ENCODE measurements at places on chromosomes 3 and 15.

DNA sequence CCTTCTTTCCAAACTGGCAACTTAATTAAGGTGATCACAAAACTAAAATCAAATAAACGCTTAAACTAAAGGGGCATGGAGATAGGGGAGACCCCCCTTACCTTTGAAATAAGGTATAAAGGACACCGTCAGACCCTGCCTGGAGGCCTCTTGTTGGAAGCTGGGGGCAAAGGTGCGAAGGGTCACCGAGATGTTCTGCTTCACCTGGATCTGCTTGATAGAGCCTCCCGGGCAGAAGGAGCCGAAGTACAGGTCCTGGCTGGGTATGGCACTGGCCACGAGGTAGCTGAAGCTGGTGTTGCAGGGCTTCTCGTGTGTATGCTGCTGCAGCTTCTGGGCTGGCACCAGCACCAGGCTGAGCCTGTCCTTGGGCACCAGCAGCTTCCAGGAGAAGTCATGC, 53.0 kb downstream of the CDCP1 start:
- DNase-seq, result no peak

- DNase-seq, result no peak
These were observed 524.9 kb downstream of the RBMS3 start for GRCh38 chr3:29805757-29806156.

DNA sequence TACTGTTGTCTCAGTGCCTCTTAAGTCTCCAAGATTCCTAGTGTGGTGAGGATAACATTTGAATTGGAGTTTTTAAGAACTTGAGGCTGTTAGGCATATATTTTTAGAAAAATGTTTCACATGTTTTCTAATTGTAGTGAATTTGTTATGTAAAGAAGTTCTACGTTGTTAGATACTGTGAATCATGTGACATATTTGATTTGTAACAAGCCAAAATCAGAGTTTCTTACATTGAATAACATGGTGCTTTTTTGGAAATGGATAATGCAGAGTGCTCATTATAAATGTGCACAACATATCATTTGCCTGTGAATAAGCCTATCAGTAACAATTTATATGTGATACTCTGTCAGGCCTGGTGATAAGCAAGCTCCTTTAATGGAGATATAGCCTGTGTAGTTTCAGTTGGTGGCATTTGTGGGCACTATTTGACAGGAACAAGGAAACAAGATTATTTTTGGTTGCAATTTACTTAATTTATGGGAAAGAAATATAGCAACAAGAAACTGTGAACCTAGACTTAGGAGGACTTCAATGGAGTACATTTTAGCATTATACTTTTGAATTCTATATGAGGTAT, 328.8 kb downstream of the ARPP21 start:
- no peak for DNase-seq

GRCh38 chr3:188185717-188186251, 31.8 kb downstream of the LPP start:
- DNase-seq, result no peak

DNA sequence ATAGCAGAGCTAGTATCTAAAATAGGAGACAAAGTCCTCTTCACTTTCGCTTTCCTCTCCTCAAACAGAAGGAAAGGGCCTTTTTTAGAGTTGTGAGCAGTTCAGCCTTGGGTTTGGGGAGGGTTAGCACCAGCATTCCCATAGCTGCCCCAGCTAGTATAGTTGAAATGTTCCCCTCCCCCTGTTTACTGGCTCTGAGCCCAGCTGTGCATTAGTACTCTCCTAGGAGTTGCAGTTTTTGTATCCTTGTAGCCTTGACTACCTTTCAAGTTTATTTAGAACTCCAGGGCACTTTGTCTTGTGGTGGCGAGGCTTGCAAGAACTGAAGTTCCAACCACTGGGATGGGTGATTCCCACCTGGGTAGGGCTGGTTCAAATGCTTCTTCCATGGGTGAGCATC, 245.1 kb upstream of the NAALADL2 start:
- DNase-seq, result no peak

DNA sequence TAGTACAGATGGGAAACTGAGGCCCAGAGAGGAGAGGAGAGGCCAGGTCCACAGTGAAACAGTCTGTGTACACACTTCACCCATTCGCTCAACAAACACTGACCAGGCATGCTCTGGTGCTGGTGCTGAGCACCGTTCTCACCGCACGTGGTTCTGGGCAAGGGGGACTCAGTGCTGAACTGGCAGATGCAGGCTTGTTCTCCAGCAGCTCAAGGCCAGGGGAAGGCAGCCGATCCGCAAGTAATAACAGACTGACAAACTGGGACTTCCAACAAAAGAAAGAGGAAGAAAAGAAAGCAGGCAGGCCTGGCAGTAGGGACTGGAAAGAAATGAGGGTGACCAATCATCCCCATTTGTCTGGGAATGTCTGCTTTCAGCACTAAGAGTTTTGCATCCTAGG, 25.6 kb upstream of the LINGO1 start:
- no peak for DNase-seq

GRCh38 chr15:85532689-85533088, 152.3 kb downstream of the AKAP13 start:
- DNase-seq, result no peak

GRCh38 chr3:36232797-36233489, 147.4 kb upstream of the STAC start:
- DNase-seq, result no peak

DNA sequence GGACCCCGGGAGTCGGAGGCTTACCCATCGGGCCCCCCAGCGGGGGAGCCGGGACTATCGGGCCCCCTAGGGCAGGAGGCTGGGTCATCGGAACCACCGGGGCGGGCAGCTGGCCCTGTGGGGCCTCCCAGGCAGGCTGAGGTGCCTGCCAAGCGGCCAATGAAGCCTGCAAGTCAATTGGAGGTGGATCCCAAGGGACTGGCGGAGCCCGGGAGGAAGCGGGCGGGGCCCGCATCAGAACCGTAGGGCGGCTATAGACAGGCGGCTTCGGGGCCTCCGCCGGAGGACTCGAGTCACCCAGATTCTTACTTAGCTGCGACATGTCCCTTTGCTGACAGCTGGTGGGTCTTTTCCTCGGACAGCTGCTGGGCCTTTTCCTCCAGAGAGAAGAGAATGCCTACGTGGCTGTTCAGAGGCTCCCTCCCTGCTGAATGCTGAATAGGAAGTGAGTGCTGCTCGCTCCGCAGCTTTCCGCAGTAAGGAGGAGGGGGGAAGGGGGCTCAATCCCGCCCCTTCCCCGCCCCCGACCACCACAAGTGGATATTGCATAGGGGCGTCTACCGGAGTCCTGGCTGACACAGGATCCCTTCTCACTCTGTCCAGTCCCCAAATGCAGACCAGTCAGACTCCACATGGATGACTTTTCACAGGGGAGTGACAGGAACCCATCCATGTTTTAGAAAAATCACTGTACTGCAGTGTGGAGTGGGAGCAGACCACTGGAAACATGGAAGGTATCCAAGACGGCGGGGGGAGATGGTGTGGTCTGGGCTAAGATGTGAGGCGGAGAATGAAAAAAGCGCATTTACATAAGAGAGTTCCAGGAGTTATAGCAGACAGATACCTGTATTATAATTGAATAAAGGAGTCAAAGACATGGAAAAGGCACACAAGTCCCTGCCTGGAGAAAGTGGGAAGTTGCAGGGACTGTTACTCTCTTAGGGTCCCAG, at the start of gene MAGEL2:
Gene MAGEL2 (minus strand): TSS at position 447 of the 950 bp plus-strand sequence. CDS start 125 bp downstream, at position 322.
- DNase-seq, result no peak

DNA sequence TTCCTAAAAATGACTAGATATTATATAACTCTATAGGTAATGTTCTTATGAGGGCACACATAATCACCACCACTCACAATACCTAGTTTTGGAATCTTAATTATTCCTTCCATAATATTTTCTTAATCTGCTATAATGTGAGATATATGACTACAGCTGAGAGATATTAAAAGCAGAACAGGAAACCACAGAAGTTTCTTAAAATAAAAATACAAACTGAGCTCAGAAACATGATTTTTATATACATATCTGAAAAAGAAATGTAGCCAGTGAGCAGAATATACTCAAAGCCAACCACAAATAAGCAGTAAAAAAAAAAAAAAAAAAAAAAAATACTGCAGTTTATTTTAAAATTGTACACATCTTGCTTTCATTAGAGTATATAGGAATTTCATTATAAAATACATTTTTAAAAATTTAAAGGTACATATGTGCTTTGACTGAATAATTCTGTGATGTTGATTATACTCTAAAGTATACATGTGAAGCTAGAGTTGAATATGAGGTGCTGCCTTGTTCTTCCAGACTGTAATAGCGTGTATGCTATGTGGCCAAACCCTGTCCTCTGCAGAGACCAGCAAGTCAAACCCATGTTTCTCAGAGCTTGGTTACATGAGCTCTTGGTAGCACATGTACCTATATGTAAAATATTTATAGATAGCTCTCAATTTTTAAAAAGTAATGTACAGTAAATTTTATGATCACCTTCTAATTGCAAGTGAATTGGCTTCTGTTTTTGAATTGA, 175.0 kb downstream of the UBE2E2 start:
- DNase-seq, result no peak

DNA sequence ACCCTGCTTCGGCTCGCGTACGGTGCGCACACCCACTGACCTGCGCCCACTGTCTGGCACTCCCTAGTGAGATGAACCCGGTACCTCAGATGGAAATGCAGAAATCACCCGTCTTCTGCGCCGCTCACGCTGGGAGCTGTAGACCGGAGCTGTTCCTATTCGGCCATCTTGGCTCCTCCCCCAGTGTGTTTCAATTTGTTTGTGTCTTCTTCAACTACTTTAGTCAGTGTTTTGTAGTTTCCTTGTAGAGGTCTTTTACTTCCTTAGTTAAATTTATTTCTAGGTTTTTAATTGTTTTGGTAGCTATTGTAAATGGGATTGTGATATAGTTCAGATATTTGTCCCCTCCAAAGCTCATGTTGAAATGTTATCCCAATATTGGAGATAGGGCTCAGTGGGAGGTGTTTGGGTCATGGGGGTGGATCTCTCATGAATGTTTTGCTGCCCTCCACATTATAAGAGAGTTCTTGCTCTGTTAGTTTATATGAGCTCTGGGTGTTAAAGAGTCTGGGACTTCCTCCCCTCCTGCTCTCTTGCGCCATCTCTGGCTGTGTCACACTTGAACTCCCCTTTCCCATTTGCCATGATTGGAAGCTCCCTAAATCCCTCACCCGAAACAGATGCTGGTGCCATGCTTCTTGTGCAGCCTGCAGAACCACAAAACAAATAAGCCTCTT, 304.4 kb downstream of the DOCK3 start:
- no peak for DNase-seq

DNA sequence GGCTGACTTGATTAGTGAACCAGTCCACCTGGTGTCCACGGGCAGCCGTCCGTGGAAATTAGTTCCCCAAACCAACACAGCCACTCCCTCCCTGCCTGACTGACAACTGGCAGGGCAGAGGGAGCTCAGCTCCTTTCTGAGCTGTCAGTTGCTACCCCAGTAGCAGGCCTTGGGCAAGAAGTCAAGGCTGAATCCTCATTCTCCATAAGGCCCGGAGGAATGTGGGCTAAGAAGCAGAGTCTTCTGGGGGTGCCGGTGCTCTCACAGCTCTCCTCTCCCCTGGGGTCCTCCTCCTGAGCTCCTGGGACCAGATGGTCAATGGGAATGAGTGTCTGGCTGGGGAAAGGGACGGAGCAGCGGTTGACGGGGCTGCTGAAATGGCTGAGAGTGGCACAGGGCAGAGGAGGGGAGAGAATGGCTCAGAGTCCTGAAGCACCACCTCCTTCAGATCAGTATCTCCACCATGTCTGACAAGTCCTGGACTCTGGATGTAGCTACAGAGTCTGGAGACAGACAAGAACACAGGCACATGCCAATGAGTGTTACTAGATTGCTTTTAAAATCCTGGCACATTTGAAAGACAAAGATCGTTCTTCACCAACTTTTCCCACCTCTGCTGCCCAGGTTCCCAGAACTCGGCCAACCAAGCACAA, 16.9 kb downstream of the AMOTL2 start:
- DNase-seq, result no peak
